ENCODE measurements at places on chromosomes 7 and 10.

DNA sequence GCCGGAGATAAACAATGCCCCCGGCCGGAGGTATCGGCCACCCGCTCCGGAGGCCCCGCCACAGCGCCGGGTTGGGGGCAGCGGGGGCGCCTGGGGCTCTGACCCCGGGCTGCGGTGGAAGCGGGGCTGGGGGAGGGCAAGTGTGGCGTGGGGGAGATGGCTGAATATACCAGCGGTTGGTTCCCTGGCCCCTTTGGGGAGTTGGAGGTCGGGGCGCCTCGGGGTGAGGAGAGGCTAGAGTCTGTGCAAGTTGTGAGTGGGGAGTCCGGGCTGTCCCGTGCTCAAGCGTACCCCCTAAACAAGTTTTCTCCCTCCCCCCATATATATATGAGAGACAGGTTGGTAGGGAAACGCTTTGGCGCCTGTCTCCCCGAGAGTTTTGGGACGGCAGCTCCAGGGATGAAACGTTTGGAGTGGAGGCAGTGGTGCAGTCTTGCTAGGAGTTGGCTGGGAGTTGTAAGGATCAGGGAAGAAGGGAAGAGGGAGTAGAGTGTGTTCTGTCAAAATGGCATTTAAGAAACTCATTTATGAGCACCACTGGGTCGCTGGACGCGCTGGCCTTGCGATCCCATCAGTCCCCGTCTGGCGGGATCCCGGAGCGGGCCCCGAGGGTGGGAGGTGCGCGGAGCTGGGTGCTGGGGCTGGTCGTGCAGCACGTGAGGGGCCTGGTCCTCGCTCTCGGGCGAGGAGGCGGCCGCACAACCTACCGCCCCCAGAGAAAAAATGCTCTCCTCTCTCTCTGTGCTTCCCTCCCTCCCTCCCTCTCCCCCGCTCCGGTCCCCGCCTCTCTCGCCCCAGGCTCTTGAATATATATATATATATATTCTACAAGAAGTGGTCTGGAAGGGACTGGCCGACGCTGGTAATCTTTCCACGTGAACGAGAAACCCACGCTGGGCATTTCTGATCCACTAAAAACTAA, 1.1 kb downstream of the TET1 start:
- no peak for DNase-seq

- DNase-seq = peak; percentile 73
Measured at GRCh38 chr10:30455816-30456215, 21.8 kb downstream of the MAP3K8 start.

- no peak for DNase-seq
Measured at GRCh38 chr10:73969224-73969841, 28.6 kb upstream of the VCL start.

DNA sequence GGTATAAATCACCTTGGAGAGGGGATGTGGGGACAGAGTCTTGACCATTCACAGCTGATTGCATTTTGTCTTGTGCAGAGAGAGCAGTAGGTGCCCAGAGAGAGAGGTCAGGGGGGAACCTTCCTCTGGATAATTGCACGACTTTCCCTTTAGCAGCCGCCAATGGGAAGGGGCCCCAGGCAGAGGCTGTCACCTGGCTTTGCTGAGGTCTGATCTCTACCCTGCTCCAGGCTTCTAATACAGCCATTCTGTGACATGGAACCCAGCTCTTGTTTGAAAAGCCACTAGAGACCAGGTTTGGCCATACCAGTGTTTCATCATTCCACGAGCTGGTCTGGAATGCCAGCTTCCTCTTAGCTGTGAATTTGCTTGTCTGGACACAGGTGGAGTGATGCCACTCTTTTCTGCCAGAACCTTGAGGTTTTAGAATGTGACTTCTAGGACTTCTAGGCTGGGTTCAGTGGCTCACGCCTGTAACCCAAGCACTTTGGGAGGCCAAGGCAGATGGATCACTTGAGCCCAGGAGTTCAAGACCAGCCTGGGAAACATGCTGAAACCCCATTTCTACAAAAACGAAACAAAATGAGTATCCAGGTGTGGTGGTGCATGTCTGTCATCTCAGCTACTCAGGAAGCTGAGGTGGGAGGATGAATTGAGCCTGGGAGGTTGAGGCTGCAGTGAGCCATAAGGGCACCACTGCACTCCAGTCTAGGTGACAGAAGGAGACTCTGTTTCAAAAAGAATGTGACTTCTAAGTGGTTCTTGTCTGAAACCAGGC, 159.9 kb downstream of the CAMK1D start:
- no peak for DNase-seq

- DNase-seq = no peak
Measured at GRCh38 chr10:98619446-98619845, 172.7 kb upstream of the HPS1 start.

DNA sequence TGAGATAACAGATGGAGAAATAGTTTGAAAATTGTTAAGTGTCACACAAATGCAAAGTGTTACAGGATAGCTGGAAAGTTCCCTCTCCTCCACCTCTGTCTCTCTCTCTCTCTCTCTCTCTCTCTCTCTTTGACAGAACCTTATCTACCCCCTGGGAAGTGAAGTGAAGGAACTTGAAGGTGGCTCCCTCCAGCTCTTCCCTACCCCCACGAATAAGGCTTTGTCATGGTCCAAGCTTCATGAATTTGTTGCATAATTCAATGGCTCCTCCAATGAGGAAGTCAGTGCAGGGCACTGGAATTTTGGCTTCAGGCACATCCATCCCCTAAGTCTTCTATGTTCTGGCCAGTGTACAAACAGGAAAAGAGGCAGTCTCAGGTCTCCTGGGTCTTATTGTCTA, 66.4 kb downstream of the CDHR3 start:
- DNase-seq = no peak

DNA sequence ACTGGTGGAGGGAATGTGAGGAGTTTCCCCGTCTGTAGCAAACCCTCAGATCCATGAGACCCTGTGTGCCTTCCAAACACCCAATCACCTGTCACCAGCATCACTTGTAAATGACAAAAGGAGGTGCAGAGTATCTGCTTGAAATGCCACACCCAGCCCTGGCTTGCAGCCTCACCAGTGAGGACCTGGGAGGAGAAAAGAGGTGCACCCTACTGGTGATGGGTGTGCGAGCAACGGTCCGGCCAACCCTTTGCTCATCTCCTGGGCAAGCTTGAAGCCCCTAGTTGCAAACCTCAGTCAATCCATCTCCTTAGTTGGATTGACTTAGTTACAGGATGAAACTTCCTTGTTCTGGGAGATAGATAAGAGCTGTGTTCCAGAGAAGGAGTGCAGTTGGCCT, 62.4 kb upstream of the WAPL start:
- DNase-seq = no peak

GRCh38 chr10:132963430-132963960, 21.1 kb upstream of the CFAP46 start:
- DNase-seq = peak; percentile 40

- DNase-seq = no peak
Measured at GRCh38 chr10:83769281-83769820, 370.0 kb upstream of the GHITM start.
